Activated T-helper 2 cell treated with anti-CD3 and anti-CD28 coated beads, Interferon-gamma antibody, Interleukin-2, Interleukin-4, amounts not matched to agents 10 μg/mL and 5 μg/mL and 100 μg/mL, durations not matched to agents 14 hours and 24 hours and 36 hours (primary cell): ENCODE measurements at places on chromosomes 5 and 9. TPM values are rescaled to one million over a fixed set of nuclear protein-coding genes. Genes with fewer than 3 reads are reported as not detected.
A peak's percentile ranks its signal among the peaks of the same experiment; 100 is the strongest.

The FOXD4L4 gene
- 0.11 TPM in 1 of 2 replicates, not detected in the other for total RNA-seq

The MEGF10 gene
- total RNA-seq: not detected in 2 replicates

GRCh38 chr5:149182241-149182640 lies 40.9 kb downstream of the ABLIM3 start:
- DNase-seq: no peak

- no peak for DNase-seq
These were observed 76.9 kb upstream of the NEURL1B start for GRCh38 chr5:172564188-172564587.

GRCh38 chr9:128438343-128439109 lies 17.3 kb upstream of the ODF2 start:
- DNase-seq: peak; percentile 72

DNA sequence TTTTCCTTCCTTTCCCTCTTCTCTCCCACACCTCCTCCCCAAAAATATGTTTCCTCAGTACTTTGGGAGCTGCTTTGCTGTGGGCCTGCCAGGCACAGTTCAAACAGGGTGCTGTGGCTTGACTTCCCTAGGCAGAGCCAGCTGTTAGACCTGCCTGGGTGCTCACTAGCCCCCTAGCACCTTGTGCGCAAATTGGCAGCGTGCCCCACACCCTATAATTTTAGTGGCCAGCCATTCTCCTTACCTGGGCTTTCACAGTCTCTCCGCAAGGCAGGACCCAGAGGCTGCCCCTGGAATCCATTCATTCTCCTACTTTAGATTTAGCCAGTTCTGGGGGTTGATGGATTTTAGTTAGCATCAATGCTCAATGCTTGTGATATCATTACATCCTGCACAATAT lies 72.3 kb downstream of the ANGPTL2 start:
- no peak for DNase-seq

The GTF3C5 gene
- total RNA-seq: 81.6 and 89.7 TPM in 2 replicates

- DNase-seq: no peak
These were observed 15.7 kb downstream of the KIAA1958 start for GRCh38 chr9:112502175-112502946.

- DNase-seq: no peak
These were observed 7.9 kb upstream of the WDR41 start for GRCh38 chr5:77499973-77500372.

GRCh38 chr5:6251565-6252102 lies 126.7 kb downstream of the MED10 start:
- no peak for DNase-seq
